ENCODE measurements at places on chromosomes 3 and 15.

- no peaks in the 10 kb centered on the region for H3K4me1 ChIP-seq
- H3K27ac ChIP-seq, result no peak overlapping the region
- DNase-seq, result no peak
- H3K27me3 ChIP-seq, result no peaks in the 10 kb centered on the region
Observed at GRCh38 chr3:118987477-118987876, 47.2 kb downstream of the IGSF11 start.

DNA sequence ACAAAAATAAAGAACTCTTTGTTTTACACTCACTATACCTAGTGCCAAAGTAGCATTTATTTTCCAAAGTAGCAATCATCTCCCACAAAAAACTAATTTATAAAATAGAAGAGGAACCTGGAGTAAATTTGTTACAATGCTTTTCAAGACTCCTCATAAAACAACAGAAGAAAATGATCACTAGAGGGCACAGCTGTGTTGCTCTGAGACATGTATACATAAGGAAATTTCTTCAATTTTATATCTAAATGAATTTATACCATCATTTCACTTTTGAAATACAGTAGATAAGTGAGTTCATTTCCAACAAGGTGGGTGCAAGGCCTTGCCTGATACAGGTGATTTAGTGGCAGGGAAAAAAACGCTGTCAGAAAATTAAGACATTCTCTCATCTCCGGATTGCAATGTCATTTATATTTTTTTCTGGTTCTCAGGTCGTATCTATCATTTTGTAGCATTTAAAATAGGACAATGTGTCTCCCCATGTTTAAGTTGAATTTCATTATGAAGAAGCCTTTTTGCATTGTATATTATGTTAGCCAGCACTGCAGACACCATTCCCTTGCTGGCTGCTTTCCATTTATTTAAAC, 25.3 kb upstream of the ARHGEF26 start:
- H3K4me3 ChIP-seq, result no peak overlapping the region
- H3K4me1 ChIP-seq, result peaks cover 8% of the 10 kb centered on the region

DNA sequence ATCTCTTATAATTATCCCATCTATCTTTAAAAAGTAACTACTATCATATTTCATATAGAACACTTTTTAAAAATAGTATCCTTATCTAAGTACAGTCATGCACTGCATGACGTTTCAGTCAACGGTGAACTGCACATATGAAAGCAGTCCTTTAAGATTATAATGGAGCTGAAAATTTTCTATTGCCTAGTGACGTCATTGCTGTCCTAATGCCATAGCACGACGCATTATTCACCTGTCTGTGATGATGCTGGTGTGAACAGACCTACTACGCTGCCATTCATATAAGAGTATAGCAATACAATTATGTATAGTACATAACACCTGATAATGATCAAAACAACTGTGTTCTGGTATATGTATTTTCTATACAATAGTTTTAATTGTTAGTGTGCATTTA, 225.0 kb downstream of the SOX2 start:
- no peak for DNase-seq
- H3K27me3 ChIP-seq, result no peaks in the 10 kb centered on the region
- no peaks in the 10 kb centered on the region for H3K36me3 ChIP-seq
- no peak overlapping the region for H3K4me3 ChIP-seq
- H3K4me1 ChIP-seq, result no peaks in the 10 kb centered on the region

DNA sequence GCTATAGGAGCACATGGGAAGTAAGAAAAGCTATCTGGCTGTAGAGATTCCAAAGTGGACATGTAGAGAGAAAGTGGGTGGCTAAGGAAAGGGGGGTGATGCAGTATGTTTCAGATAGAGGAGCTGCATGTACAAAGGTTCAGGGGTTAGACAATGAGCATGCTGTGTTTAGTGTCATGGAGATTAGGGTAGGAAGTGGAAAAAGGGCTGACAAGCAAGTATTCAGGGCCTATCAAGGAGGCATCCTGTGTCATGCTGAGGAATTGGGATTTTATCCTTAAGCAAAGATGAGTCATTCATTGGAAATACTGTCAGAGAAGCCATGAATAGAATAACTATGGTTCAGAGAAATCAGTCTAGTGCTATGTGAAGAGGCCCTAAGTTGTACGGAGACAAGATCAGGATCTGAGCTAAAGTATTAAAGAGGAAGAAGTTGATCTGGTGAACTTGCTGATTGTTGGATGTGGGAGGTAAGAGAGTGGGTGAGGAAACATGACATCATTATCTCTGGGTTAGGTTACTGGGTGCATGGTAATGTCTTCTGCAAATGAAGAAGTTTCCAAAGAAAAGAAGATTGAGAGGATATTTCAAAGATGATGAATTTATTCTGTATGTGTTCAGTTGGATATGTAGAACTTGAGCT, 176.7 kb upstream of the GOLIM4 start:
- H3K27ac ChIP-seq, result no peak overlapping the region
- H3K4me1 ChIP-seq, result no peaks in the 10 kb centered on the region
- no peaks in the 10 kb centered on the region for H3K36me3 ChIP-seq
- no peak for DNase-seq

DNA sequence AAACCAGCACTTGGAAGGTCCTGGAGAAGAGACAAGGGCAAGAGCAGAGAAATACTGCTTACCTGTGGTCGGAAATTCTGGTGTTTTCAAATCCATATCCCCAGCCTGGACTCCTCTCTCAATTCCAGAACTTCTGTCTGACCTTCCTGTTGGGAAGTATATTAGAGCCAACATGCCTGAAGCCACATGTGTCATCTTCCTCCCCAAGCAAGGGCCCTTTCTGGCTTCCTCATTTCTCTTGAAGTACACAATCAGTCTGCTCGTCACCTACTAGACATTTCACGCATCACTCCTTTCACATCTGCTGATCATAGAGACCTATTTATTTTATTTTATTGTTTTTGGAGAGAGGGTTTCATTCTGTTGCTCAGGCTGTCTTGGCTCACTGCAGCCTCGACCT, 8.4 kb downstream of the PARP14 start:
- H3K36me3 ChIP-seq, result no peaks in the 10 kb centered on the region
- H3K27ac ChIP-seq, result no peak overlapping the region
- peaks cover 52% of the 10 kb centered on the region for H3K4me1 ChIP-seq
- H3K27me3 ChIP-seq, result no peaks in the 10 kb centered on the region
- no peak overlapping the region for H3K4me3 ChIP-seq
